ENCODE measurements at places on chromosomes 5 and 9.

GRCh38 chr9:38285236-38285635, 107.3 kb upstream of the ALDH1B1 start:
- DNase-seq = no peak

- no peak for DNase-seq
These were observed 50.5 kb upstream of the MAMDC2 start for GRCh38 chr9:69993110-69993509.

DNA sequence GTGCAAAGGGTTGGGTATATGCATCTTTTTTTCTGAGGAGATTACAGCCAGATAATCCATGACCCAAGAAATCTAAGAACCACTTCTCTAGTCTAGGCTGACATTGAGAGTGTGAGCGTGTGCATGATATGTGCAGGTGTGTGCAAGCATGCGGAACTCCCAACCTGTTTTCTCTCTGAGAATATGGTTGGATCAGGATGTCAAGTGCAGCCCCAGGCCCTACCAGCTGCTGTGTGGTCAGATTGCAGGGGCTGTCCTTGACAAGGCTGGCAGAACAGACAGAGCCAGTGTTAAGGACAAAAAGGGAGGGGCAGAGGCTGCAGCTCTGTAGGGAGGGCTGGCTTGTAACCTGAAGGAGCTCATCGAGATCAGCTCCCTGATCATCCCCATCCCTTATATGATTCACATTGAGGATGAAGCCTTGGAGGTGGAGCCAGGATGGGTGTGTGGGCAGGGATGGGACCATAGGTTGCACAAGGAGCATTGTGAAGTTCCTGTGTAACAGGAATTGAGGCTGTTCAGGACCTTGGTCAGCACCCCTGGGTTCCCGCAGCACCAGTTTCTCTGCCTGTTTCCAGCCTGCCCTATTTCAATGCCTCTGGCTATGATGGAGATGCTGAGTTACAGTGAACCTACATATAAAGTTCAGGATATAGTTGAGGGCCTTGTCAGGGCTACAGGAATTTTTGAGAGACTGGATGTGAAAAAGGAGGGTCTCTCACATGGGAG, 52.6 kb upstream of the ARAP3 start:
- DNase-seq = peak; percentile 90

- DNase-seq = no peak
These were observed 154.0 kb downstream of the MCTP1 start for GRCh38 chr5:95130941-95131340.

GRCh38 chr5:76403766-76404222, 709 bp downstream of the IQGAP2 start:
- DNase-seq = peak; percentile 79

DNA sequence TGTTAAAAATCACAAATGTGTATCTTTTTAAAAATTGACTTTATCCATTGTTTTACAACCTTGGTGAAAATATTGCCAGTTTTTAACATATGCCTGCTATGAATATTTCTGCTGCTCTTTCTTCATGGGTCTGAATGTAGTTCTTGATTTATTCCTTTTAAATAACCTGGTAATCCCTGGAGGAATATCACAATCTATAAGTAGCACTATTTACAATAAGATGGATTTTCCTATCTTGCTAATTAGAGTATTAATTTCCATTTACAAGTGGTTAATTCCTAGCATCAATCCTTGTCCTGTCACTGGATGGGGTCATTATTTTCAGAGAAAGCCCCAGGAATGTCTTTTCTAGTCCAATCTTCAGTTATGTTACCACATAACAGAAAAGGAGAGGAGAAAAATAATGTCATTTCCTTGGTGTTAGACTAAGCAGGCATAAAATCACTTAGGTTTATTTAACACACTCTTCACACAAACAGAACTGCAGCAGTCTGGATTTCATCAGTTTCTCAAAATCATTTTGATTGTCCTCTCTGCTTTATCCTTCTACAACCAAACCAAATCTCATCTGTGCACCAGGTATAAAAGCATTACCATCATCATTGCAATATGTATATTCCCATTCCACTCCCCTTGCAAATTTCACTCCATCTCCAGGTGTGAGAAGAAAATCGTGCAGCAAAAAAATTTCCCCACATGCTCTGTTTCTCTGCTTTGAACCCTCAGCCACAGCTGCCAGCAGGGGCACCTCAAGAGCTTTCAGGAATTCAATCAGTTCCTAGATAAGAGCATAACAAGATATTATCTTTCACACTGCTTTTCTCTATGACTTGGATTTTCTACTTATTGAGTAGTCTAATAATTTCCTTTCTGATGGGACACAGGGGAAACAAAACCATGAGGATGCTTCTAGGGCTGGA, 204.1 kb downstream of the SEC61B start:
- no peak for DNase-seq
